GM23248 (cell line): ENCODE measurements at places on chromosomes 11 and 22. TPM values are rescaled to one million over a fixed set of nuclear protein-coding genes. Genes with fewer than 3 reads are reported as not detected.

The VWA5A gene
- 4.3 and 8.2 TPM in 2 replicates for total RNA-seq

- no peak overlapping the region for H3K27ac ChIP-seq
- no peak overlapping the region for H3K4me3 ChIP-seq
- H3K27me3 ChIP-seq: no peaks in the 10 kb centered on the region
- H3K4me1 ChIP-seq: peaks cover 4% of the 10 kb centered on the region; the same call in 1 of the 2 replicates
- H3K36me3 ChIP-seq: peaks cover 4% of the 10 kb centered on the region; the same call in 1 of the 2 replicates
Measured at GRCh38 chr11:61874377-61874809, 17.0 kb downstream of the FADS3 start.

GRCh38 chr22:27046086-27046485 lies 388.7 kb downstream of the MIAT start:
- no peak overlapping the region for H3K27ac ChIP-seq
- H3K36me3 ChIP-seq: no peaks in the 10 kb centered on the region
- H3K4me1 ChIP-seq: peaks cover 11% of the 10 kb centered on the region
- no peak for DNase-seq
- no peak overlapping the region for H3K4me3 ChIP-seq

GRCh38 chr22:33766091-33766490 lies 154.2 kb downstream of the LARGE1 start:
- DNase-seq: no peak
- H3K36me3 ChIP-seq: no peaks in the 10 kb centered on the region
- no peaks in the 10 kb centered on the region for H3K4me1 ChIP-seq
- H3K27me3 ChIP-seq: no peaks in the 10 kb centered on the region
- H3K4me3 ChIP-seq: no peak overlapping the region
- H3K27ac ChIP-seq: no peak overlapping the region

GRCh38 chr11:68763181-68763721 lies 11.9 kb upstream of the TESMIN start:
- no peak for DNase-seq
- no peaks in the 10 kb centered on the region for H3K27me3 ChIP-seq
- H3K36me3 ChIP-seq: peaks cover 12% of the 10 kb centered on the region; the same call in 1 of the 2 replicates
- no peak overlapping the region for H3K4me3 ChIP-seq
- no peaks in the 10 kb centered on the region for H3K4me1 ChIP-seq
